Frontal cortex (tissue), 4 donors: ENCODE measurements at places on chromosomes 11 and 22.

DNA sequence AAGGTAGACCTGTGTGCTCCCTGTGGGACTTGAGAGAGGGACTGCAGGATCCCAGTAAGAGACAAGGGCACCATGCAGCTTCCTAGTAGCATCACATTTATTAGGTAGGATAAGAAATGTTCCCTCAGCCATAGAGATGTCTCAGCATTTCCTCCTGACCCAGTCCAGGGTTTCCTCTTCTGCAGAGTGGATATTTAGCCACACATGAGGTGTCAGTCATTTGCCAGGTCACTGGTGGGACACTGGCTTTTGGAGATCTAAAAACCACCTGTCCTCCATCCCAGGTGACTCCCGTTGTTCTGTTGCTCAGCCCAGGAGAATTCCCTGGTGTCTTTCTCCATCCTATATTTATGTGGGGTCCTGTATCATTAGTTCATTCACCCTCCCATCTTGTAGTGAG, 117.5 kb upstream of the NNMT start:
- no peak for DNase-seq

- no peak for DNase-seq
Measured at GRCh38 chr11:76159303-76159937, 46.9 kb downstream of the WNT11 start.

- no peak for DNase-seq
Measured at GRCh38 chr11:78688460-78688859, 113.8 kb upstream of the NARS2 start.

DNA sequence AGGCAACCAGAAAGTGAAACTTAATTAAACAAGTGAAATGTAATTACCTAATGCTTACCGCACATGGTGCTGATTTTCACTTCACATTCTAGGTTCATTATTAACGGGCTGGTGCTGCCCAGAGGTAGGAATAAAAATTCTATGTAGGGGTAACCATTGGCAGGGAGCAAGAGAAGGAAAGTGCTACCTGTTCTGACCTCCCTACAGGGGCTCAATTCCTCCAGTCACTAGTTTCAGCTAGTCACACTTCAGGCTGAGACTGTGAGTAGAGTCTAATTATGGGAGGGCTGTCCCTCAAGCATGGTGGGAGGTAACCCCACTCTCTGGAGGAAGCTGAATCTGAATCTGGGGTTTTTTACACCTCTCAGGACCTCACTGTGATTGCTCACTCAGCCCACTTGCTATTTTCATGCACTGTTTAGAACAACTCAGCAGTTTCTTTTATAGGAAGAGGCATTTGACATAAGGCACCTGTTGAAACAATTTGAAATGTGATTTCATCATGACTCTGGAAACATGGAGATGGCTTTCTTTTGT, 75.4 kb downstream of the MAML2 start:
- DNase-seq: no peak

- no peak for DNase-seq
Measured at GRCh38 chr11:95140397-95141033, 50.9 kb downstream of the ENDOD1 start.

DNA sequence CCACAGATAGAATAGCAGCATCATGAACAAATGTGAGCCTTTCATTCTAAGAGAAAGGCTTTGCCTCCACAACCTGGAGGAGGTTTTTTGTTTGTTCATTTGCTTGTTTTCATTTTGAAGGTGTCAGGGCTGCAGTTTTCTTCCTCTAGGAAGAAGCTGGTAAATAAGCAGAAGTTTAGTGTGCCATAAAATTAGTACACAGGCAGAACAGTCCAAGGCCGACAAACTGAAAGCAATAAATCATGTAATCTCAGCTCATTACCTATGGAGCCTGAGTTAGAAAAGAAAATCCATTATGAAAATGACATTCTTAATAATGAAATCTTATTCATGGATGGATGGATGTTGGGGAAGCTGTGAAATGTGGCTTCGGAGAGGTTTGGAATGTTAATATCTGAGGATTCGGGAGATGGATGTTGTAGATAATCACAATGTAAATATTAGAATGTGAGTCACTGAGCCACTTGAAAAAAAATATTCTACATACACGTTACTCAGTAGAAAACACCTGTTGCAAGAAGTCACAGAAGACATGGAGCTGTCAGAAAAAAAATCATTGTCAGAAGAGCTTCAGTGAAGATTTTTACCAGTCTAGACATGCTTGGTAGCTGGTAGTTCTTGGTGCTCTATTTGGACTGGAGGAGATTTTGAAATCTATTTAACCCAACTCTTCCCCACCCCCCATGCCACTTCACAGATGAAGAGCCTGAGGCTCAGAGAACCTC, 15.0 kb upstream of the ZDHHC13 start:
- no peak for DNase-seq

- no peak for DNase-seq
Measured at GRCh38 chr11:91967026-91967690, 257.5 kb upstream of the FAT3 start.

- no peak for DNase-seq
Measured at GRCh38 chr22:33726294-33726734, 194.0 kb downstream of the LARGE1 start.

DNA sequence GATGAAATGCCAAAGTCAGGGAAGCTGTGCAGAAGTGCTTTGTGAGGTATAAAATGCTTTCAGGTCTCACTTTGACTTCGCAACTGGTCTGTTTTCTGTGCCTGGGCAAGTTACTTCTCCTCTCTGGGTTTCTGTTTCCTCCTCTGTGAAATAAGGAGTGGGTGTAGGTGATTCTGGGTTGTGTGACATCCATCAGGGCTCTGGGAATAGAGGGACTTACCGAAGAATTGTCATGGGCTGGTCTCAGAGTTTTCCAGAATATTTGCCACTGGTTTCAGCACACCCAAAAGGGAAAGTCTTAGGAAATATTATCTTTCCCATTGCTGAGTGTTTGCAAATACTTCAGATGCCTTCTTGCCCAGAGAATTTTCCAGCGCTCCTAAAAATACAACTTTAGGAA, 118.4 kb downstream of the KIAA1671 start:
- no peak for DNase-seq

DNA sequence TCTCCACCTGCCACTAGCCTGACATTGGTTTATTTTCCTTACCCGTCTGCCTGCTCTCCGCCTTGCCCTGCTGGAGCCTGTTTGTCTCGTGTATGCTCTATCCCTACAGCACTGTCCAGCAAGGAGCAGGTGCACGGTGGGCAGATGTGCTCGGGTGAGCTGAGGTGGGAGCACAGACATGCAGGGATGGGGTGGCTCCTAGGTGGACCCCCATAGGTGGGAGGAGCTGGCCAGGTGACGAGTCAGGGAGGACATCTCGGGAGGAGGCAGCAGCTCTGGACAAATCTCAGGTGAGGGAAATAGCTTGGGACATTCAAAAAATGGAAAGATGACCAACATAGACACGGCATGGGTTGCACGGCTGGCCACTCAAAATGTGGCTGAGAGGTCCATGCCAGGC, 89.2 kb upstream of the SHANK2 start:
- DNase-seq: no peak

GRCh38 chr22:36027935-36028645, 534 bp downstream of the RBFOX2 start:
- DNase-seq: peak; percentile 85

DNA sequence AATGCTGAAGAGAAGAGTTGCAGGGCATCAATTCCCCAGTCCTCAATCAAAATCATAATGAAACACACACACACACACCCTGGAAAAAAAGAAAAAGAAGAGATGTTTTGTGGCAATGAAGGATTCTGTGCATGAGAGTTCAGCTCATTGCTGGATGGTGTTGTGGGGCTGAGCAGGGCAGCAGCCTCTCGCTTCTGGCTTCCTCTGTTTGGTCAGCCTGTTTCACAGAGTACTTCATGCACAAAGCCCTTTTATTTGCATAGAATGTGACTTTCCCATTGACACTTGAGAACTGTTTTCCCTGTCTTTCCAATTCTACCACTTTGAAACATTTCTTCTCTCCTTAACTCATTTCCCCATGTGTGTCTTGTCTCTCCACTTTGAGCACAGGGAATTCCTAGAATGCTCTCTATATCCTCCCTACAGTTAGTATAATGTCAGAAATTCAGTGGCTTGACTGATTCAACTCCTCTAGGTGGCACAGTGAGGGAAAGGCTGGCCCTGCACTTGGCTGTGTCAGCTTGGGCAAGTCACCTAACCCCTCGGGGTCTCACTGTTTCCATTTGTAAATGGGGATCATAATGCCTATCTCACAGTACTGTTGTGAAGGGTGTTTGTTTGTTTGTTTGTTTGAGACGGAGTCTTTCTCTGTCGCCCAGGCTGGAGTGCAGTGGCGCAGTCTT, 25.4 kb upstream of the BSX start:
- no peak for DNase-seq

GRCh38 chr11:119882316-119882715, 153.3 kb upstream of the NECTIN1 start:
- no peak for DNase-seq

DNA sequence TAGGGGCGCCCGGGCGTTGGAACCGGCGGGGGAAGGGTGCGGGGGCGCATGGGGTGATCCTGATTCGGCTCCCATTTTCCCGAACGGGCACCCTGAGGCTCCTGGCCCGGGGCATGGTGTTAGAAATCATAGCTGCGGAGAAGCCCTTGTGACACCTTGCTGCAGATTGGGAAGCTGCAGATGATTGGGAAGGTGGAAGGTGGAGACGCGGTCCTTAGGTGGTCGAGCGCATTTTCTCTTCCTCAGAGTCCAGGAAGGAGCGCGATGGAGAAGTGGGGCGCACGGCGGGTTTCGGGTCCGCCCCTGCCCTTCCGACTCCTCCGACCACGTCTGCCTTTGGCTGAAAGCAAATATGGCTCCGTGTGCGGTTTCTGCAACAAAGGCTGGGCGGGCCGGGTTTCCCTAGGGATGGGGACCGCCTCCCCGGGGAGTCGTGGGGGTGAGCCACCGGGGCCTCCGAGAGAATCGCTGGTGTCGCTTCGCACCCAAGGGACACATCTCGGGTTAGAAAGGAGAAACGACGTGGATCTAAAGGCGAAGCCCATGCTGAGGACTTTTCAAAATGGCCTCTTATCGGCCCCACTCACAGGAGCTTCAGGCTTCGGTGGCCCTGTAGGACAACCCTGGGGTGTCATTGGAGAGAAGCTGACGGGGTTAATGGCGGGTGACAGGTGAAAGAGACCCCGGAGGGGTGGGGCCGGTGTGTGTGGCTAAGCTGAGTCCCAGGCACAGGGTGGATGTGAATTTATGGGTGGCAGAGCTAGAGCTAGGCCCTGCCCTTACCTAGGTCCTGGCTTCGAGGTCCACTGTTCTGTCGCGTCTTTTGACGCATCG, 707 bp upstream of the FTH1 start:
- no peak for DNase-seq

DNA sequence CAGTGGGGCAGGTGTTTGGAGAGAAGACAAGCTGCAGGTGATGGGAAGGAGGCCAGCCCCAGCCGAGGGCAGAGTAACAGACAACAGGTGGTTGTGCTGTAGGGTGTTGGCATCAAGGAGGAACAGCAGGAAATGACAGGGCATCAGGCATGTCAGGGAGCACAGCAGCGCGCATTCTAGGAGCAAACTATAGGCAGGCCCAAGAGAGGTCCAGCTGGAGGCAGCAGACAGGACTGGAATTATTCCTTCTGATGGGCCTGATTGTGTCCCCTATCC, 13.6 kb downstream of the ADM start:
- no peak for DNase-seq

DNA sequence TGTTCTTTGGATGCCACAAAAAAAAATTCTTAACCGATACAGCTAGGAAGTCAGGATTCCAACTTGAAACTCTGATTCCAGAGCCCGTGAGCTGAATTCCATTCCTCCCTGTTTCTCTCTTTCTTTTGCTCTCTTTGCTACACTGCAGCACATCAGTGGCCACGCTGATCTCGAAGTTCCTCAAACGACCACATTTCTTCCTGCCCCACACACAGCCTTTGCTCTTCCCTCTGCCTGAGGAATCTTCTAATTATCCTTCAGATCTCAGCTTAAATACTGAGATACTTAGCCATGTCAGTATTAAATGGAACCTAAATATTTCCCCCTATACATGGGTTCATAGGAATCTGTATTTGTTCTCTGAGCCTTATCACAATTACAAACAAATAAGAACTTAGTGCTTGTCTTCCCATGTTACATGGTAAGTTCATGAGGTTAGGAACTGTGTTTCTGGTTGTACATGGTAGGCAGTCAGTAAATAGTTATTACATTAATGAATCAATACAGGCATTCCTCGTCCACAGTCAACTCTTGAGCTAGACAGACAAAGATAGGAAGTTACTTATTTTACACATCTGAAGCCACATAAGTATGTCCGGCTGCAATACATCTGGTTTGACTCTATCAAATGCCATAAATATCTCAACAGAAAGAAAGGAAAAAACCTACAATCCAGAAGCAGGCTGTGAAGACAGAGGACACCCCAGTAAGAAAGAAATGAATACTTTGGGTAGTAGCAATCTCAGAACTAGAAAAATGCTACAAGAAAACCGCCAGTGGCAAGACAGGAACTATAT, 86.6 kb downstream of the MAML2 start:
- no peak for DNase-seq

GRCh38 chr22:48106715-48107259, 1344.3 kb downstream of the TBC1D22A start:
- DNase-seq: no peak

GRCh38 chr11:6298605-6299004, 21.7 kb downstream of the CAVIN3 start:
- no peak for DNase-seq

- DNase-seq: no peak
Measured at GRCh38 chr11:16204261-16204660, 152.1 kb downstream of the SOX6 start.
